ENCODE measurements at places on chromosomes 5 and 9.

- DNase-seq: no peak
These were observed 19.0 kb downstream of the SPDL1 start for GRCh38 chr5:169602535-169602934.

DNA sequence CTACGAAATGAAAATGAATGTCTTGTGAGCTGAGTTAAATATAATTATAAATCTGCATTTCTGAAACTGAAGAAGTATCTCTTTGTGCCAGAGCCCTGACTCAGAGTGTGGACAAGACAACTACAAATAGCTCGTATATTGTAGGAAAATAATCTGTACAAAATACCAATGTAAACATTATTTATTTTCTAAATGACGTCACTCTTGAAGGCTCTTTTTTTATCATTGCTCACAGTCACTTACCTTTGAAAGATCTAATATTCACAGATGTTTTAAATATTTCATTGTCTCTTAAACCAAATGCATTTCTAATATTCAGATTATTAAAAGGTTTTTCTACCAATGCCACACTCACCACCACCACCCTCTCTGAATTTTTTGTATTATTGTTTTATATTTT, 226.1 kb downstream of the SLCO4C1 start:
- no peak for DNase-seq

- no peak for DNase-seq
These were observed 106.9 kb downstream of the GLDC start for GRCh38 chr9:6538666-6539071.

- no peak for DNase-seq
These were observed 15.9 kb upstream of the ABLIM3 start for GRCh38 chr5:149125386-149125891.

- DNase-seq: no peak
These were observed 22.1 kb downstream of the SH3RF2 start for GRCh38 chr5:145958436-145958835.

- DNase-seq: no peak
These were observed 137.8 kb upstream of the MAP1B start for GRCh38 chr5:71969460-71969859.

GRCh38 chr5:135393229-135393628, 5.8 kb downstream of the MACROH2A1 start:
- DNase-seq: no peak

DNA sequence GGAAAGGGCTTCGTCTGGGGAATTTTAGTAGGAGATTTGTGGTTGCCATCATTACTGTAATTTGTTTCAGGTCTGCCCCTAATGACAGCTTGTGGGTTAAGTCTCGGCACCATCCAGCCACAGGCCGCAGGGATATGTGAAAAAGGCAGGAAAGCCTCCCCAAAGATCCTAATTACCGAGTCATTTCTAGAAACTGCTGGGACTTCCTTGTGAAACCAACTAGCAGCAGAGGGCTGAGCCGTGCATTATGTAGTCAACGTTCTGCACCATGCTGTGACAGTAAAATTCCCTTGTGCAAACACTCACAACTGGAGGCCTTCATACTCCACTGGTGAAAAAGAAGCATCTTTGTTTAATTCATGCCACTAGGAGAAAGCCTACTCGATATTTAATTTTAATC, 230.3 kb downstream of the MPDZ start:
- DNase-seq: no peak

DNA sequence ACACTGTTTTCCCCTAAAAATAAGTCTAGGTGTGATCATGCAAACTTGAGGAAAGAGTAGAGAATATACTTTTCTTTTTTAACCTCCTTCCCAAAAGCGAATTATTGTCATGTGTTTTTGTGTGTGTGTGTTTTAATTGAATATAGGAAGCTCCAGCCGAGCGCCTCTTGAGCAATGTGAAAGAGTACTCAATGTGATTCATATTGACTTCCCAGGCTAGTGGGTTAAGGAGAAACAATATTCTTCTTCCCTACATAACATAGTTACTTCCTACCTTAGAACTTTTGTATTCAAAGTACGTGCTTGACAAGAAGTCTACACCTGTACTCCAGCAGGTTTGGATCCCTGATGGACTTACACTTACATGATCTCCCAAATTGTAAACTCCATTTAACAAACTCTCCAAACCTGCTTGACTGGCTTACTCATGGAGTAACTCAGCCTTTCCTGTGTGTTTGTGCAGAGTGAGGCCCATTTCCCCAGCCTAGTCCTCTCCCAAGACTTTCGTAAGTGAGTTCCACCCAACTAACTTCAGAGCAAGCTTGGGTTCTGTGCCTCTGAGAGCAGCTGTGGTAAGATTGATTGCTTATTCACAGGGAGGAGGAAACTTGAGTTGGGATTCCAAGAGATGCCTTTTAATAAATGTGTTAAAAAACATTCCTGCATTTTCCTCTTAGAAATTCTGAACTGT, 9.3 kb downstream of the SLC28A3 start:
- DNase-seq: no peak

DNA sequence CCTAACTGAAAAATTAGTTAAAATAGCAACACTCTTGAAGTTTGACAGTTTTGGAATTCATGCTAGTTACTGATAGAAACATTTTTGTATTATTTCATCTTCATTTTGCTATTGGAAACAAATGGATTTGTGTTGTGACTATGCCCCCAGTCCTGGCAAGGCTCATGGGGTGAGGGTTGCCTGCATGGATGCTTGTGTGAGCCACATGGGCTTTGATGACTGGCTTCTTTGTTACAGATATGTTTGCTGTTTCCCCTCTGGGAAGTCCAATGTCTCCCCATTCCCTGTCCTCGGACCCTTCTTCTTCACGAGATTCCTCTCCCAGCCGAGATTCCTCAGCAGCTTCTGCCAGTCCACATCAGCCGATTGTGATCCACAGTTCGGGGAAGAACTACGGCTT, 44.2 kb downstream of the CD180 start:
- no peak for DNase-seq

GRCh38 chr9:108536836-108537601, 318.8 kb downstream of the ACTL7B start:
- no peak for DNase-seq

- DNase-seq: no peak
These were observed 25.8 kb downstream of the CDC25C start for GRCh38 chr5:138305797-138306196.

DNA sequence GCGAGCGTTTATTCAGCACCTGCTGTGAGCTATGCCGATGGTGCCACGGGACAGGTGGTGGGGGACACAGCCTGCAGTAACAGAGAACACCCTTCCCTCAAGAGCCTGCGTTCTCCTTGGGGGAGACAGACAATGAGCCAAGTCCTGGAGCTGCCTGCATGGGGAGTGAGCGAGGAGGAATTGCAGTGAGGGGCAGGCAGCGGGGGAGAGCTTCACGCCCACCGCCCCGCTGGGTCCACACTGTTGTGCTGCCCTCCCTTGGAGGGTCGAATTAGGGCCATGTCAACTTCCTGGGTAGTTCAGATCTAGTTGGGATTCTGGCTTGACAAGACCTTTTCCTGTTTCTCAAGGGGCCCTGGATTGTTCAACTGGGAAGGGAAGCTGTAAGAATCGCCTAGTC, 55.5 kb upstream of the N4BP3 start:
- DNase-seq: no peak

- DNase-seq: no peak
These were observed 74.5 kb downstream of the HMCN2 start for GRCh38 chr9:130340011-130340410.

DNA sequence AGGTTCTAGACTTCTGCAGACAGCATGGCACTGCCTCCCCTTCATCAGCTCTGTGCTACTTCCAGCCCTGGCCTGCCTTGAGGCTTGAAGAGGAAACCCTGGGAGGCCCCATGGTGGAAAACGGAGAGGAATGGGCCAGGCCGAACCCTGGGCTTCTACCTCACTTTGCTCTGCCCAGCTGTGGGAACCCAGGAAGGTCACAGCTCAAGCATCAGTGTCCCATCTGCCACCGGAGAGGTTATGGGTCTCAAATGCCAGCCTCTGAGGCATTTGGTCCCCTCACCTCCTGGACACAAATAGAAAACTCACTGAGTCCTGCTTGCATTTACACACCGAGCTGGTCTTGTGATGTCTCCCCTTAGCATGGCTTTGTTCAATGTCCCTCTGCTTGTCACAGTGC, 80.1 kb upstream of the ALDH1B1 start:
- DNase-seq: no peak

DNA sequence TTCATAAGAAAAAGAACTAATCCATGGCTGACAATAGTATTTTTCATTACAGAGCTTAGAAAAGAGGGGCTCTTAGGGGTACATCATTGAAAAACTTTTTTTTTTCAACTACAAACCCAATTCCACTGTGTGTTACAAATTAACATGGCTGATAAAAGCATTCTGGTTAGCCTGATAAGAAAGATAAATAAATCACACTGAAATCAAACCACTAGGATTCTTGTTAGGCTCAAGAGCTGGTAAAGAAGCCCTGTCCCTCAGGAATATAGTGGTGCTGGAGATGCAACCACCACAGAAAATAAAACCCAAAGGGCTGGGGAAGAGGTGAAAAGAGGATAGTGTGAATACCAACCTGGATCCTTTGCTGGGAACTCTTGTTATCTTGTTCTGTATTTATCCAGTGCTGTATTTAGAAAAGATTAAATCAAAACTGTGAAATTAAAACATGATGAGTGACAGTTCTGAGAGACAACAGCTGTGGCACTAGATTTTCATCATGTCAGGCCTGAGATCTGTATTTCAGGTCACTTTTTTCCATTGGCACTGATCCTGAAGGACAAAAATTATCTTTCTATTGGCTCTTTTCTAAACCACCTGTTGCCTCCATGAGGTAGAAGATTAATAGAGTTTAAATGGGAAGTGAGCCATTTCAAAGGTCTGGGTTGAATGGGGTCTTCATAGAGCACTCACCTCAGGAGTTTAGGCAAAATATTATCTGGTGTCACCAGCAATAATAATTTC, 118.6 kb downstream of the ARRDC3 start:
- DNase-seq: no peak

DNA sequence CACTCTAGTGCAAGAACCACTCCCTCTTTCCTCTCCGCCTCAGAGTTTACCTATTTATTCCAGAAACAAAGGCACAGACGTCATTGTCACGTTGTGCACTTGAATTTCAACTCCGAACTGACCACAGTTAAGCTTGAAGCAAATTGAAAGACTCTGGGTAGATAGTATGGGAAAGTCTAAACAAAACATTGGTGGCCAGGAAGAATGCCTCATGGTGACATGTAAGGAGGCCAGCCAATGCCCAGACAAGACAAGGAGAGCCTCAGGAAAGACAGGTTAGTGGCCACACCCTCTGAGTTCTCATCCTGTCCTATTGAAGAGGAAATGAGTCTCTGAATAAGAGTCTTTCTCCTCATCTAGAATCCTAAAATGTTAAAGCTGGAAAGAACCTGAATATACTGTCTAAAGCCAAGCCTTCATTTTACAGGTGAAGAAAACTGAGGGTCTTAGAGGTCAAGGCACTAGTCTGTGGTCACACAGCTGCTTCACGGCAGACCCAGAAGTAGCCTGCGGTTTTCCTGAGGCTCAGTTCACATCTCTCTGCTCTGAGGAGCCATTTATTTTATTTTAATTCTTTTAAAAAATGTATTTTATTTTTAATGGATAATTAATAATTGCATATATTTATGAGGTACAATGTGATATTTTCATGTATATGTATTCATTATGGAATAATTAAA, 30.2 kb downstream of the ZFAND5 start:
- DNase-seq: no peak

DNA sequence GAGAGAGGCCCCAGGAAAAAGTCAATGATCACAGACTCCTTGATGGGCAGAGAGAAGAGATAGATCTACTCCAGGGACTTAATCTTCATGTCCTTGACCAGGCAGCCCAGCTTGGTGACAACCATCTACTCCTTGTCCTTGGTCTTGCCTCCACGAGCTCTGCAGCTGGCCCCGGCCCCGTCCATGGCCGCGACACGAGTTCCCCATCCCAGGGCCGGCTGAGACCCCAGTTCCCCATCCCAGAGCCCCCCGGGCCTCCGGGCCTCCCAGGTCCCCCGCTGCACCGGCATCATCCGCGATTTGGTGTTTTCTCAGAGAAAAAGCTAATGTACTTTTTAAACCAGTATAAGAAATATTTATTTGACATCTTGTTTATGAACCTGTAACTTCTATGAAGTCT, 2.5 kb upstream of the PGGT1B start:
- no peak for DNase-seq

GRCh38 chr5:1901983-1902382, 19.3 kb upstream of the IRX4 start:
- no peak for DNase-seq

DNA sequence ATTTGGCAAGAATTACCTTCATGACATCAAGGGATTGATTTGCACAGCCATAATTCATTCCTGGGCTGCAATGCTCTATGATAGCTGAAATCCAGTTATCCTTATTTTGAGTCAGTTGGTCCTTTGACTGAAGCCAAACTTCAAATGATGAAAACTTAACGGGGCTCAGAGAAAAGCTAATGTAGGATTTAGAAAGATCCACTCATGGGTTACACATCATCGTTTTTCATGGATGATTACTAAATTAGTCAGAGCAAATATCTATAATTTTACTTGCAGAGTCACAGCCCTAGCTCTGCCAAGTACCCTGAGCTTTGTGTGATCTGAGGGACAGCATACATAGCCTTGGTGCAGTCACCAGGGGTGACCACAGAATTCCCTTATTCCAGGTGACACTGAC, 27.3 kb upstream of the MUSK start:
- no peak for DNase-seq

GRCh38 chr5:10719965-10720364, 41.1 kb downstream of the DAP start:
- DNase-seq: no peak

- DNase-seq: no peak
These were observed 124.0 kb upstream of the TAF11L2 start for GRCh38 chr5:17373814-17374556.

- no peak for DNase-seq
These were observed 41.7 kb downstream of the SEMA6A start for GRCh38 chr5:116532762-116533525.

DNA sequence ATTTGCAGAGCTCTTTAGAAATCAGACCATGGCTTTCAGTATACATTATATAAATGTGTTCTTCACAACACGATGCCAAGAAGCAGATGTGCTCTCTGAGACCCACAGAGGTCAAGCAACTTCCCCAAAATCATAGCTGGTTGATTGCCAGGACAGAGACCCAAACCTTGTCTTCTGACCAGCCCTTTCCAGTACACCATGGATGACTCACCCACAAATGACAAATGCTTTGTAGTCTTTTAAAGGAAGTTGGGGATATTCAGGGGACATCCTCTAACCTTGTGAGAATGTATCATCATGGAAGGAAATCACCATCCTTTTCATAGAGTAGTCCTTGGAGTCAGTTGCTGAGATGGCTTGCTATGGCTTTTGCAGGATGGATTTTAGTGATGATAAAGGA, 30.1 kb downstream of the ZNF462 start:
- DNase-seq: no peak

Data from left forelimb (tissue), 1 donor.